Stimulated activated CD4-positive, alpha-beta T cell treated with anti-CD3 and anti-CD28 coated beads, Interleukin-1b, Interleukin-23, amount 100 ng/mL, for 1 hour (primary cell): ENCODE measurements at places on chromosomes 3 and 15.

- no peak for DNase-seq
Measured at GRCh38 chr15:48603922-48604321, 41.6 kb downstream of the FBN1 start.

DNA sequence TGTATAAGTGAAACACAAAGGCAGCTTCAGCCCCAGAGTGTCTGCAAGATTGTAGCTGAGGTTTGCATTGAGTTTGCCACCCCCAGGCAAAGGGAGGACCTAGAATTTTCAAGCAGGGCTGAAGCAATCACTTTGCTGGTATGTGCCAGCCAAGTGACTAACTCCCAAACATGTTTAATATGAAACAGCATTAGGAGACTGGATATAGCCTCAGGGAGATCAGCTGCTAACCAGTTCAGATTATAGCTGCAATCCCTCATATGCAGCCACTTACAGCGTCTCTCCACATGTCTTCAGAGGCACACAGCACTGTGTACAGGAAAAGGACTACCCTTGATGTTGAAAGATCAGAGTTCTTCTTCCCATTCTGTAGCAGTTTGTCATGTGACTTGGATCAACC lies 38.4 kb upstream of the PPP2R3A start:
- DNase-seq, result no peak

DNA sequence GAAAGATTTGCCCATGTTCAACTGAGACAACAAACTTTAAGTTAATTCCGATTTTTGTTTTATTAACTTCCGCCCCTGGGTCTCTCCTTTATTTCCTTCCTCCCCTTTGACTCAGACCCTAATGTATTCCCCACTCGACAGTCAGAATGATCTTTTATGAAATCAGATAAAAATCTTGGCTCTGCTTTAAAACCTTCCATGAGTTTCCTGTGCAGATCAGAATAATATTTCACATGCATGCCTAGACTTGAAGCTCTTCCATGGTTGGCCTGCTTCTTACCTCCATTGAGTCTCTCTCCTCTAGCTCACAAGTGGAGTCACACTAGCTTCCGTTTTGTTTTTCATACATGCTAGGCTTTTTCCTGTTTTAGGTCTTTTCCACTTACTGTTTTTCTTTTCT lies 116.8 kb upstream of the SPATA16 start:
- no peak for DNase-seq

DNA sequence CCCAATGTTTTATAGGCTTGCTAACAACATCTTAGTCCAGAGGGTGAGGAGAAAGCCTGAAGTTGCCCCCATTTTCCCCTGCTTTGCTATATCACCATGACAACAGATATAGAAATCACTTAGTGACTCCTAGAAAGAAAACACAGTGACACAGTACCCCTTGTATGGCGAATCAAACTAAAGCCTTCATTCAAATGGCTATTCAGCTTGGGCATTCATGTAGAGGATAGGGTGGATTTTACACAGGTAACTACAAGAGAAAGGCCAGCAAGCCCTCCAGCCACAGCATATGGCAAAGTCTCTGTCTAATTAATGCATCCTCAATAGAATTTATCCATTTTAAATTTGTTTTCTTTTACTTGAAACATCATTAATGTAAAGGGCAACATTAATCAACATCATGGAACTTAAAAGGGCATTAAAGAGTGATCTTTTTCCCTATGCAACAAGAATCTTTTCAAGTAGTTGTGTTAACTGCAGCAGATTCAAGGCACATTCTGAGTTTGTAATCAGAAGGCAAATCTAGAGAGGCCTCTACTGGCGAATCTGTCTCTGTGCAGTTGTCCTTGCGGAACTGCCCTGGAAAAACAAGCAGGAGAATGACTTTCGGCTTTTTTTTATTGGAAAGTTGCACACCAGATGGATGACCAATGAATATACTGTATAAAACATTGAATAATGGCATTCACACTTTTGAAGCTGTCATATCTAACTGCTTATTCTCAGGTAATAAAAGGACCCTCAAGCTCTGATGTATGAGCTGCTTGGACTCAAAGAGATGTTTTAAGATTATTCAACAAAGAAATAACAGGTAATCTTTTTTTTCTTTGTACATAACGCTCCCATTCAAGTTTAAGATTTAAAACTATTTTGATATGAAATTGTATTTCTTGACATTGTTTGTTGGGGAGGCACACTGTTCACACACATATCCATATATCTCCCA lies 621.7 kb upstream of the AGTR1 start:
- DNase-seq, result no peak

- DNase-seq, result no peak
Measured at GRCh38 chr15:85313339-85313738, 67.1 kb upstream of the AKAP13 start.

GRCh38 chr3:178969004-178969700 lies 102.5 kb downstream of the ZMAT3 start:
- DNase-seq, result no peak

DNA sequence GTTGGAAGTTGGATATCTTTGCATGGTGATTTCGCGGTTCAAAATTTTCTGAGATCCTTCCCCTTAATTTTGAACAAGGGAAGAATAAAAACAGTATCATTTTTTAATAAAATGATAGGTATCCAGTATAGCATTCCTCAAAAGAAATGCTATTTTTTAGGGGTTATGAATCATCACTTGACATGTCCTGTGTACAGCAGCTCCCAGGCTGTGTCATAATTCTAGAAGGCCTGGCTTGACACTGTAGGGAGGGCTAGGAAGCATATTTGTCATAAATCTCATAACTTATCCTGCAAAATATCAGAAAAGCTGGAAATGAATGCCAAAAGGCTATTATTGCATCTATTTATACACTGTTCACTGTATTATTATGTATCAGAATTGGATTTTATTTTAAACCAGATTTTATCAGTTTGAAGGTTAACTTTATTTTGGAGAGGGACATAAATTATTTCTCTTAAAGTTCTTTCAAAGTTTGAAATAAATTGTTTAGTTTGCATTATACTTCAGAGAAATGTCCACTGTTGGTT lies 539.1 kb upstream of the ROBO2 start:
- DNase-seq, result no peak

DNA sequence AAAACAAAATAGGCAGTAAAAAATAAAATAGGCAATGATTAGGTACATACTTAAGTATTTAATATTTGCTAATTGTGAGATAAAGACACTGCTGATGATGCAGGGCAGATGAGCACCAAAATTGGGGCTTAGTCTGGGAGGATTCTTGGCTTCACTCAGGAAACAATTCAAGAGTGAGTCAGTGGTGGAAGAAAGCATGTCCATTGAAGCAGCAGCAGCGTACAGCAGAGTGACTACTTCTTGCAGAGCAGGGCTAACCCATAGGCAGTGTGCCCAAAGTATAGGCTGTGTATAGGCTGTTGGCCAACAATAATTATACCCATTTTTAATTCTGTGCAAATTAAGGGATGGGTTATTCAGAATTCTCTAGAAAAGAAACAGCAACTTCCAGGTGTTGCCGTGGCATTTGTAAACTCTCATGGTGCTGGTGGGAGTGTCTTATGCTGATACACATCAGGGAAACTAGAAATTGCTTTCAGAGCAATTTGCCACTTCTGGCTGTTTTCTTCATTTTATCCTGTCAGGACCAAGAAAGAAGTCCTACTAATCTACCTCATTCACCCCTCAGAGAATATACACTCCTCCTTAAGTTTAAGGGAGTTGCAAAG lies 317.3 kb upstream of the NAALADL2 start:
- no peak for DNase-seq

GRCh38 chr3:40581166-40581565 lies 56.4 kb downstream of the ZNF621 start:
- no peak for DNase-seq

- no peak for DNase-seq
Measured at GRCh38 chr3:163011596-163011995, 1515.0 kb downstream of the OTOL1 start.

DNA sequence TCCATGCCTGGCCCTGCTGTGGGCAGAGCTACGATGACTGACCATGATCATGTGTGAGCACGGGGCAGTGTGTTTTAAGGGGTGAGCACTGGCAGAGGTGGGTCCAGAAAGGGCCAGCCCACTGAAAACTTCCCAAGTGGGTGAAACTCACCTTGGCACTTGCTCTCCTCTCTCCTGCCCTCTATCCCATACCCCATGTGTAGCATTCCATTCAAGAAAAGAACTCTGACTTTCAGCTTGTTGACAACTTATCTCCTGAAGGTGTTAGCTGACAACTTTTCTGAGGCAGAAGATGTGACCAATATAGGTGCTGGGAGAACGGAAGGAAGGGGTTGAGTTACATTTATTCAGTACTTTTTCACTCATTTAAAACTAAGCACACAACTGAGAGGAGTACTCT lies 305.2 kb downstream of the RORA start:
- DNase-seq, result no peak

DNA sequence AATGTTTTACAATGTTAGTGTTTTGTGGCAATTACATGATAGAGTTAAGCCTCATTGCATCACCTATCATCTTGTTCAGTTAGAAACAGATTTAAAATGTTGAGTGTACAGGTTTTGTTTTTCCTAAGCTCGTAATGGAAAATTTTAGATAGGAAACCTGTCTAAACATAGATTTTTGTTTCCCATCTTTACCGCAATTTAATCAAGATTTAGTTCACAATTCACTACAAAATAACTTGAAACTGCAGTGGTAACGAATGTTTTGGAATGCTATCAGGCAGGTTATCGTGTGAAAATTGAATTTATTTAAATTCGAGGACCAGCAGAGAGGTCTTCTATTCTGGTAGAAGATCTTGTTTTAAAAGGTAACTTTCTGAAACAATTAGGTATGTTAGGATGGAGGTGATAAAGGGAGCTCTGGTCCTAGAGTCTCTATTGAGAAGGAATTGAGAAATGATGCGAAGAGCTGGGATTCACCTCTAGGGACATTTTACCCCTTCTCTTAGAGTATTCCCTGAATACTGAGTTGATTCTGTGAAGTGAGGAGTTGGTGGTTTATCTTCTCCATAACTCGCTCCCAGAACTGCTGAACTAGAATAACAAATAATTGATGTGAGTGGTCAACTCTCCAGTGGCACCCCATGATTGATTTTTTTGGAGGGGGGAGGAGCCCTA lies 1.4 kb downstream of the DOCK3 start:
- no peak for DNase-seq

DNA sequence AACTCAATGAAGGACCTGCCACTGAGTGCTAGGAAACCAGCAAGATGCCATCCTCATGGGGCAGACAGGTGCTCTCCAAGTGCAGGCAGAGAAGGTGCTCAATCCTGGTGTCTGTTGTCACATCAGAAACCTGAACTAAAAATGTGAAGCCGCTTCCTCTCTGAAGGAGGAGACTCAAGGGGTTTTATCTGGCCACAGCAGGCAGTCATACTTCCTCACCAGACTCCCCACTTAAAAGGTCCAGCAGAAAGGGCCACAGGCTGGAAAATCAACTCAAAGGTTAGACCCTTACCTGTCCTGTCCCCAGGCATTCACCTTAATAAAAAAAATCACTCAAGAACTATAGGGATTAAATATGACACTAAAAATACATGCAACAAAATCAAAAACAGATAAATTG lies 4.8 kb downstream of the CCDC12 start:
- no peak for DNase-seq
